Caki2 (cell line): ENCODE measurements at places on chromosomes 6 and 20. TPM values are rescaled to one million over a fixed set of nuclear protein-coding genes. Genes with fewer than 3 reads are reported as not detected.

The KCNB1 gene
- total RNA-seq: not detected in 2 replicates

DNA sequence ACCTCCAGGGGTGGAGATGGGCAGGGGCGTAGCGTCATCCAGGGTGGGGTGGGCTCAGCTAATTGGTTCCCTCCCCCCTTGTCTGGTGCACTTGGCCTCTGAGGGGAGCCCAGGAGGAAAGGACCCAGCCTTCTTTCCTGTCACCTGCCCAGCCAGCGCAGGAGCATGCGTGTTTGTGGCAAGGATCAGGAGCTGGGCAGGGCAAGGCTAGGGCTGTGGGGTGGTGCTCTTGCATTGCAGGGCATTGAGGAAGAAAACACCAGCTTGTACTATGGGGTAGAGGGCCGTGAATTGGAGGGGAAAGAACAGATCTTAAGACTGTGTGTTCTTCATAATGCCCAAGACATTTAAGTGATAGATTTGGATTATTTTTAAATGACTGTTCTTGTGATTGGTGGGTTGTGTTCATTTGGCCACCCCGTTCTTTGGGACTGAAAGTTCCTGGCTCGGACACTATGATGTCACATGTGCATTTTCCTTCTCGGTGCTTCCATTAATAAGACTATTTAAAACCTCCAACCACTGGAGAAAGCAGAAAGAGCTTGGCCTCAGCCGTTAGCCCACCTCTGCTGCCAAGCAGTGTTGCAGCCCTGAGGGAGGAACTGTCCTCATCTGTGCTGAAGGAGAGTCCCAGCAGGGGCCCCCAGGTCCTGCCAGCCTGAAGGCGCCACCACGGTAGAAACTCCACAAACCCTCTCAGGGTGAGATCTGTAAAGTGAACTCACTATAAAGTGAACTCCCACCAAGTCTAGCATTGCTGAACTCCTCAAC is 136.2 kb upstream of the INSM1 start:
- DNase-seq: no peak

The CARMIL1 gene
- total RNA-seq: 16.0 and 36.9 TPM in 2 replicates

The BPIFB1 gene
- not detected in 2 replicates for total RNA-seq

DNA sequence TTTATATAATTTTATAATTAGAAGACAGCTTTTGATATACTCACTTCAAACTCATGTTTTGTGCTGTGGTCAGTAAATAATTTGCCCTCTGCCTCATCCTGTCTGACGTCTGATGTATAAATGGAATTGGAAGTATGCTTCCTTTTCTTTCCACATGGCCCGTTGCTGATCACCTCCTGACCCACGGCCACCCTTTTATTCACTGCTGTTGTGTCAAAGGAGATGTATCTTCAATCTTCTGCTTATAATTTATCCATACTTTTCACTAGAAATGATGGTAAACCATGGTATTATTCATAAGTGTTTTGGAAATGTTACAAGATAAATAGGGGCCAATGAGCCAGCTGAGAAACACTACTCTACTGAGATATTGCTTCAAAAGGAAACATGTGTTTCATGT is 841.8 kb downstream of the PHF3 start:
- DNase-seq: no peak

- DNase-seq: no peak
Observed at GRCh38 chr20:20628314-20628713, 84.1 kb downstream of the RALGAPA2 start.

The NKAIN4 gene
- 2.9 and 5.0 TPM in 2 replicates for total RNA-seq

GRCh38 chr6:141212296-141212695 is 920.4 kb upstream of the GJE1 start:
- DNase-seq: peak; percentile 3

DNA sequence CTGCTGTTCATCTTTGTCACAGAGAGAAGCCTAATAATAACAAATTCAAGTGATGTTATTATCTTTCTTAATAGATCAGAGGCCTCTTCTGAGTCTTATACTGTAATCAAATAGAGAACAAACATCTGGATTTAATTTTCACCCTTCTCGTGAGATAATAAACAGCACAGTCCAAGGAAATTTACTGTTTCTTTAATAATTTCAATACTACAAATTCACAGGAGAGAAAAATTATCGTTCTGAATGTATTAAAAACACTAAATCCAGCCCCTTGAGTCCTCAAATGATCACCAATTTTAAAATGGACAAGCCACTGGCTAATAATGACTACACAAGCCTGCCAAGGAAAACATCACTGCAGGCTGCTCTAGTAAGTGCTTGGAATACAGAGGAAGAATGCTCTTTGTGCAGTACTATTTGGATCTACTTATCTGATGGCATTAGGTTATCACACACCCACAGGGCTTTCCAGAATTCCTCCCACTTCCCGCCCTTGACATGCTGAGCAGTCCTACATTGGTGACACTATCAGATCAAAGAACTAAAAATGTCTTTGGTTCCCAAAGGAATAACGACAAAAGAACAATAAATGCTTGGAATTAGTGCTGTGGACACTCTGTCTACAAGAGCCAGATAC is 38.1 kb downstream of the SYNE1 start:
- DNase-seq: no peak

GRCh38 chr20:48282591-48283228 is 497.4 kb upstream of the SULF2 start:
- DNase-seq: peak; percentile 42

The MYMX gene
- total RNA-seq: not detected in 2 replicates

The RPS18 gene
- total RNA-seq: 3,205 and 3,207 TPM in 2 replicates

DNA sequence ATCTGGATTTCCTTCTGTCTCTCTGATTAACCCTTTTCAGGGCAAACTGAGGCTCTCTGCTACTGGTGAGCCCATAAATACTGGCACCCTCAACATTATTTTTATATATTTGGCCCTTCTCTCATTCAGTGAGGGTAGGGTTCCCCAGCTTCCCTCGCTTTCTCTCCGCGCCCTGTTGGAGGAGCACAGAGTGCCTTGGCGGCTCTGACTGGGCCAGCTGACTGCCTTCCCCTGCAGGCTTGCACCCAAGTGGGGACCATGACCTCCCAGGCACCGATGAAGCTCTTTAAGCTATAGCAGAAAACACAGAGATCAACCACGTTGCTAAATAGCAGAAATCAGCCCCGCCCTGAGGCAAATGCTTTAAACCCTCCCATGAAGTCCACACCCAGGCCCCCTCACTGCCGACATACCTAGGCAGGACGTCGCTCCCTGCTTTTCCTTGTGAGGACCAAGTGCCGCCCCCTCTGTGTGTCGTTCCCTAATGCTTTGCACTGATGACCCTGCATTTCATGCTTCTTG is 105.0 kb downstream of the HUS1B start:
- DNase-seq: no peak

The SRSF12 gene
- total RNA-seq: 1.9 and 2.8 TPM in 2 replicates

DNA sequence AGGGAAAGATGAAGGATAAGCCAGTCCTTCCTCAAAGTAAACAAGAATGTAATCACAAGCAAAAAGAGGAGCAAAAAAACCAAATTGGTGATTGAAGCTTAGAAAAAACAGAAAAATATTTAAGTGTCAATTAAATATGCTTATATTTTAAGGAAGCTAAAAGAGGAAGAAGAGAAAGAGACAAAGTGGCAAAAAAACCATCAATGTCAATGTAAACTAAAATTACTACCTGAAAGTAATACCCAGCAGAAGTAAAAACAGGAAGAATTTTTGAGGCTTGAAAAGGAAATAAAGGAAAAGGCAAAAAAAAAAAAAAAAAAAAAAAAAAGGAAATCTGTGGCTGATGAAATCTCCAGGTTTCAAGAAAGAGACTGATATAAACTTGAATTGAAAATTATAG is 36.2 kb upstream of the OGFRL1 start:
- DNase-seq: no peak

DNA sequence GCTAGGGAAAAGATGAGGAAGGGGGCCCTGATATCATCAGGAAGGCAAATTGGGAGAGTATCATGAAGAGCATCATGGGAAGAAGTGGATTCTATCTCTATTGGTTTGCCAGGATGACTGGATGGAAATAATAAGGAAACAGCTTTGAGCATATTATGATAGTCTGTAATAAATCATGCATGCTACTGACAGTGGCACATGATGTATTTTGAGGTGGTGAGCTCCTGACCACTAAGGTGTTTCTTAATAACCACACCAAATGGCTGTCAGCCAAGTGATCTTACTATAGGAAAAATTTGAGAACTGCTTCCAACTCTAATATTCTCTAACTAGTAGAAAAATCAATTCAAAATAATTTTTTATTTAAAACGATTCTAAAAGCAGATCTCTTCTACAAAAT is 548.4 kb upstream of the JAG1 start:
- DNase-seq: no peak

GRCh38 chr6:120405947-120406346 is 928.3 kb downstream of the TBC1D32 start:
- DNase-seq: no peak

DNA sequence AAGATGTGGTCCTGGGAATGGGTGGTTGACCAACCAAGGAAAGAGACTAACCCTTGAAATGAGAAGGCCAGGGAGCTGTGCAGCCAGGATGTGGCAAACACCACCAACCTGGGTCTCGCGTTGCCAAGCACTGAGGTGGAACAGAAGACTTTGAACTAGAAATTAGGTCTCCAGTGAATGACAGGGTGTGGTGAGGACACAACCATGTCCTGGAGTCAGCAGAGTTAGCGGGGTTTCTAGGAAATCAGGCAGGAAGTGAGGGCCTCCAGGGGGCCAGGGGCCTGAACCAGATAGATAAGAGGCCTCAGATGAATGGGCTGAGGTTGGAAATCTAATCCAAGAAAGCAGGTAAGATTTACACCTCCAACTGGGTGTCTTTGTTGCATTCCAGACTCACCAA is 353.3 kb upstream of the ARID1B start:
- peak; percentile 30 for DNase-seq

GRCh38 chr6:94584211-94584610 is 993.1 kb upstream of the MANEA start:
- DNase-seq: no peak

- no peak for DNase-seq
Observed at GRCh38 chr20:62732842-62733525, 24.3 kb downstream of the NTSR1 start.

The HLA-DRB1 gene
- total RNA-seq: 0.17 TPM in 1 of 2 replicates, not detected in the other

DNA sequence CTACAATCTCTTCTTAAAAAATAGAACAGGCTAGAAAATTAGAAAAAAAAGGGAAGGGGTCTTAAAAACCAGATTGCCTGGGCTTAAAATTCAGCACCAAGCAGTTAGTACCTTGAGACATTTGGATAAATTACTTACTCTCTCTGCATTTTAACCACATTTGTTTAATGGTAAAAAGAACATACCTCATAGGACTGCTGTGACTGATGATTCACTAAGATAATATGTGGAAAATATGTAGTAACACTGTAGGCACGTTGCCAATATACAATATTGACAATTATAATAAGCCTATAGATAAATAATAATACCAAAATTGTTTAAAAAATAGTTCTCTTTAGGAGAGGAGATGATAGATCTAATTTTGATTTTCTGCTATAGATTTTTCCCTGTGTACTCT is 750.4 kb downstream of the TENT5A start:
- no peak for DNase-seq

DNA sequence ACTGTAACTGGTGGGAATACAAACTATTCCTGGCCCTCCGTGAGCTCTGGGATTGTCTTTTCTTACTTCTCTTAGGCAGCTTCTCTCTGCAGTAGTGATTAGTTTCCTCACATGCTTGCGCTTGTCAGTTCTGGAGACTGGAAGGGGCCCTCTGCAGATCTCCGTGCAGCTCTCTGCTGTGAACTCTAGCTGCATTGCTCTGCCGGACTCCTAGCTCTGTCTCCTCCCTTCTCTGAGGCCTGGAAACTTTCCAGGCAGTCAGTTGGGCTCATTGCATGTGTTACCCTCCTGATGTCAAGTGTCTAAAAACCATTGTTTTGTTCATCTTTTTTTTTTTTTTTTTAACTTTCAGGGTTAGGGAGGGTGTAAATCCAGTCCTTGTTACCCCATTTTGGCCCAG is 102.3 kb downstream of the CTNNBL1 start:
- no peak for DNase-seq

DNA sequence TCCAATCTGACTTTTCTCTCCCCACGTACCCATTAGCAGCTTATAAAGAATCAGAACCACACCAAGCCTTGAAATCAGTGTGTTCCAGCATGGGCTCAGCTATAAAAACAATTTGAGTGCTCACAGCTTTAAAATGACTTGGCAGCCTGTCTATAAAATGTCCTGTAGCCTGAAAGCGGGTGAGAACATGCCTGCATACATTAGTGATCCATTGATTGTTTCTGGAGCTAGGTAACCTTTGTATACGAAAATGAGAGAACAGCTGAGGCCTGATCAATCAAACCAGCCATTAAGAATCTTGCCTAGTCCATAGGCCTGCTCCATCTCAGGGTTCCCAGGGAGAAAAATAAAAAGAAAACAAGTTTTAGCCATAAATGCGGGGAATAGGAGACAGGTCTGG is 245.8 kb upstream of the SULF2 start:
- DNase-seq: no peak

The BPIFB4 gene
- total RNA-seq: not detected in 2 replicates

- no peak for DNase-seq
Observed at GRCh38 chr6:110681543-110682459, 133.5 kb downstream of the CDK19 start.

GRCh38 chr6:24537771-24538385 is 43.1 kb downstream of the ALDH5A1 start:
- DNase-seq: no peak

DNA sequence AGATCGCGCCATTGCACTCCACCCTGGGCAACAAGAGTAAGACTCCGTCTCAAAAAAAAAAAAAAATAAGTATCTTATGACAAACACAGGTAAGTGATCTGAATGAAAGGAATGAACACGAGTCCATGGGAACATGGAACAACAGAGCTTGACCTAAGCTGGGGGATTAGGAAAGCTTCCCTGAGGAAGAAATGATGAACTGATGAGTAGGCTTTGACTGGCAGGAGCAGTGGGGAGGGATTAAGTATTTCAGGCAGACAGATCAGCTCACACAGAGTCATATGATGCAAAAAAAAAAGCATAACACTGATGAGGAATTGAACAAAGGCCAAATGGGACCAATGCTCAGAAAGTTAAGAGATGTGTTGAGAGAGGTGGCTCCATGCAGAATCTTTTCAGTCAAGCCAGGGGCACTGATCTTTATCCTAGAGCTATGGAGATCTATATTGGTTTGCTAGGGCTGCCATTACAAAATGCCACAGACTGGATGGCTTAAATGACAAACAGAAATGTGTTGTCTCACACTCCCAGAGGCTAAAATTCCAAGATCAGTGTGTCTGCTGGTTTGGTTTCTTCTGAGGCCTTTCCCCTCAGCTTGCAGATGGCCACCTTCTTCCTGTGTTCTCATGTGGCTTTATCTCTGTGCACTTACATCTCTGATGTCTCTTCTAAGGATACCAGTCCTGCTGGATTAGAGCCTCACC is 85.6 kb downstream of the ANKRD6 start:
- DNase-seq: no peak

GRCh38 chr6:148179786-148180185 is 162.9 kb upstream of the SASH1 start:
- peak; percentile 43 for DNase-seq

- DNase-seq: no peak
Observed at GRCh38 chr20:57465943-57466342, 59.0 kb downstream of the CTCFL start.

GRCh38 chr6:79280756-79281155 is 46.3 kb upstream of the HMGN3 start:
- DNase-seq: peak; percentile 53

DNA sequence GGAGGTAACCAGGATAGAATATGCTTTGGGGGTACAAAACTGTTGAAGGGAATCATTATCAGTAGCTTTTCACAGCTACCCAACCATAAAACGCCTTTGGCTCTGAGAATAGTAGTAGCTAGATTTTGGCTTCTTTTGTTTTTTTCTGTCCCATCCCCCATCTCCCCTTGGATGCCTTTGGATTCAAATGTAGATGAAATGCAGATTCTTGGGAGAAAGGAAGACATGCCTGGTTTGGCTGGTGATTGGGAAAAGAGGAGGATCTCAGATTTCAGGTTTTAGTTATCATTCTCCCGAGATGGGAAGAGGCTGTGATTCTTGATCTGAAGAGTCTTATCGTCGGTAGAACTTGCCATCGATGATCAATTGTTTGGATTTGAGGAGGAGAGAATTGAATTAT is 3.5 kb upstream of the CDYL start:
- DNase-seq: no peak
